Islet precursor cell (in vitro differentiated cells): ENCODE measurements at places on chromosomes 13 and 19.

DNA sequence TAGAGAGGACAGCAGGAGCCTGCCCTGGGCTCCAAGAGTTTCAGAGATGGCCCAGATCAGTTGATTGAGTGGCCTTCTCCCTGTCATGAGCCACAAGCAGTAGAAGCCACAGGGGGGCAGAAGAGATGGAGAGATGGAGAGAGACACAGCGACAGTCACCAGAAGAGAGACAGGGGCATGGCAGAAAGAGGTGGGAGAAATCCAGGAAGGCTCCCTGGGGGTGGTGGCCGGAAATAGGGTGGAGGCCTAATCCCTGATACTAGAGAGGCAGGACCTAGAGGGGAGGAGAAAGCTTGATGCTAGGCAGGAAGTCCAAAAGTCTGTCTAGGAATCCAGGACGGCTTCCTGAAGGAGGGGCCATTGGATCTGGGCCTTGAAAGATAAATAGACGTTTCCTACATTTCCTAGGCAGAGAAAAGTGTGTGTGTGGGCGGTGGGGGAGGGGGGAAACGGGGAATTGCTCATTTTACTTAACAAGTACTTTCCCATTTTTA lies 9.6 kb upstream of the TPM4 start:
- DNase-seq, result peak; percentile 74

DNA sequence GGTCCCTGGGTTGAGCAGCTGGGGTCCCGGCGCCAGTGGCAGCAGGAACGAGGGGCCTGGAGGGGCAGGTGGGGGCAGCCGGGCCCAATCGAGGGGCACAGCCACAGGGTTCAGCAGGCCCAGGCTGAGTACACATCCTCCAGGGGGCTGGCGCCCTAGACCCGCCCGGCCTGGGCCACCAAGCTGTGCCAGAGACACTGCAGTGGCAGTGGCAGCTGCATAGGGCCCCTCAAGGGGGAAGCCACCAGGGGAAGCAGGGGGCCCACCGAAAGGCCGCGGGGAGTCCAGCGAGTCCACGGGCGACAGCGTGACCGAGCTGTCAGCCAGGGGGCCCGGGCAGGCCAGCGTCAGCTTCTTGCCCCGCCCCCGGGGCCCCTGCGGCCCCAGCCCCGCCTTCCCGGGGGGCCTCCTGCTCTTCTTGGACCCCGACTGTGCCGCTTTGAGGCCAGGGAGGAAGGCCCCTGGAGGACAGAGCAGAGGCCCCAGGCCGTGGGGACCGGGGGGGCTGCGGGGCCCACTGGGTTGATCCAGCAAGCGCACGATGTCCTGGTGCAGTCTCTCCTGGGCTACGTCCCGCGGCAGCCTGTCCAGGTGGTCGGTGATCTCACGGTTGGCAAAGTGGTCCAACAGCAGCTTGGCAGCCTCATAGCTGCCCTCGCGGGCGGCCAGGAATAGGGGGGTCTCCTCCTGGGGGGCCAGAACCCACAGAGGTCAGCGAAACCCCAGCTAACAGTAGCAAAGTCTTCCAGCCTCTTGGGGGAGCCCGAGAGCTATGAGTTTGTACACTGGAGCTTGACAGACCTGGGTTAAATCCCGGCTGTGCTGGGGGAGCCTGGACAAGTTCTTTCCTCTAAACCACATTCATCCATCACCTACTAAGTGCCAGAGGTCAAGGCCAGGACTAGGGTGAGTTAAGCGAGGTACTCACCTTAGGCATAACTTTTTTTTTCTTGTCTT lies 39.5 kb downstream of the NOTCH3 start:
- DNase-seq, result no peak

DNA sequence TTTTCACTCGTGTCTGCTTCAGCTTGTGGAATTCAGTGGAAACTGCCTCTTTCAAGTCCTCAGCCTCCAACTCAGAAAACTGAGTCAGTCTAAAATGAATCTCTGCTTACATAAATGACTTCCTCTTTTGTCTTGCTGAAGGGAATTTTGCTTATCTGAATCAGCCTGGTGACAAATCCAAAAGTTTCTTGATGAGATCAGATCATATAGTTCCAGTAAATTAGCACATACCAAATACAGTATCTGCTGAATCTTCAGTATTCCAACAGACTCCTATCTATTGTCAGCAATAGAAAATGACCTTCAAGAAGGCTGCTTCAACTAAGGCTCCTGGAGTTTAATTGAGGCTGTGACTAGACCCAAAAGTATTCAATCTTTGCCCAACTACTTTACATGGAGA lies 290.0 kb downstream of the MZT1 start:
- DNase-seq, result no peak

GRCh38 chr19:9531933-9532332 lies 6.5 kb downstream of the ZNF426 start:
- DNase-seq, result no peak

DNA sequence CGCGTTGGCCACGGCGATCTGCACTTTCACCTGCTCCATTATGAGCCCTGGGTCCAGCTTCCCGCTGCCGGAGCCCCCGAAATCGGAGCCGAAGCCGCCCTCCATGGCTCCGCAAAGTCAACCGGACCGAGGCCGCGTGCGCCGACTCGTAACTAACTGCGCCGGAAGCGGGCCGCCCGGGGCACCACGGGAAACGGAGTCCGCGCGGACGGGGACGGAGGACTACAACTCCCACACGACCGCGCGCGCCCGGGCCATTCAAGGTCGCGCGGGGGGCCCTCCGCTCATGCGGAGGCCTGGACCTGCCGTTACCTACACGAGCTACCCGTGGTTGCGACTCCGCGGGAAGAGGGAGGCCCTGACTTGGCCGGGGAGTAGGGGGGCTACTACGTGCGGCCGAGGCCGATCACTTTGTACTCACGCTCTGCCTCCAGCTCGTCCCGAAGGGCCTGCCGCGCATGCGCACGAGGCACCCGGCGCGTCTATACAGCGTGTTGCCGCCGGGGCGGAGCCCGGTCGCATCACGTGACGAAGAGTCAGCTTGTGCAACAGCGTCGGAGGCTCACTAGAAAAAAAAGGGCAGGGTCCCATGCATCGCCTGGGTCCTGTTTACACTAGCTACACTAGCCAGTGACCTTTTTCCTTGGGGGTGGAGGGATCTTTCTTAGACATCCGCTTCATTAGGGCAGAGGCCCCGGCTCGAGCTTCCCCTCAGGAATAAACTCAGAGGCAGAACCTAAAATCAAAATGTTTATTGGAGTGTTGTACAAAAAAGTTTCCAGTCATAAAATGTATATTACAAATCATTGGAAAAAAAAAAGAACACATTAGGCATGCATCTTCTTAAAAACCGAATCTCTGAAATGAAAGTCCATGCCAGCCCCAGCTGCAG lies at the start of gene TIMM13:
TSS of gene TIMM13 (minus strand) at position 158 of the 892 bp plus-strand sequence. CDS start at position 105, 53 bp downstream.
- peak; percentile 98 for DNase-seq

GRCh38 chr19:50025794-50026549 lies at the start of gene ZNF473:
Gene ZNF473 (plus strand): TSS chr19:50026005. CDS start chr19:50031083, 5,078 bp downstream.
- peak; percentile 97 for DNase-seq

- DNase-seq, result no peak
Measured at GRCh38 chr13:85828094-85828684, 29.0 kb upstream of the SLITRK6 start.

DNA sequence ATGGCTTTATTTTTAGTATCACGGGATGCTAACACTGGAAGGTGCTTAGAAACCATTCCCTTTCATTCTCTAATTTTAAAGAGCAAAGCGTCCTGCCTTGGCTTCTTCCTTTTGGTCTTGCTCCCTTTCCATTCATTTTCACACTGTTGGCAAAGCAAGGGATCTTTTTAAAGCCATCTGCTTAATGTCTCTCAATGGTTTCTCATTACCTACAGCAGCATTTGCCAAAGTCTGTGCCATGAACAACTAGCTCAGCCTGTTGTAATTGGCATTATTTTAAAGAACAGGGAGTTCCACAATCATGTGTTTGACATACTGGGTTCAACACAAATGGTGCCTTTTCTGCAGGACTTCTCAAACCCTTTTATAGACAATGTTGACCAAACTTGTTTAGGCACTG lies 444.3 kb downstream of the GPC6 start:
- DNase-seq, result no peak
